NCI-H1436 treated with DMSO at 0.1 percent for 48 hours (cell line): ENCODE measurements at places on chromosomes 12 and 14.

DNA sequence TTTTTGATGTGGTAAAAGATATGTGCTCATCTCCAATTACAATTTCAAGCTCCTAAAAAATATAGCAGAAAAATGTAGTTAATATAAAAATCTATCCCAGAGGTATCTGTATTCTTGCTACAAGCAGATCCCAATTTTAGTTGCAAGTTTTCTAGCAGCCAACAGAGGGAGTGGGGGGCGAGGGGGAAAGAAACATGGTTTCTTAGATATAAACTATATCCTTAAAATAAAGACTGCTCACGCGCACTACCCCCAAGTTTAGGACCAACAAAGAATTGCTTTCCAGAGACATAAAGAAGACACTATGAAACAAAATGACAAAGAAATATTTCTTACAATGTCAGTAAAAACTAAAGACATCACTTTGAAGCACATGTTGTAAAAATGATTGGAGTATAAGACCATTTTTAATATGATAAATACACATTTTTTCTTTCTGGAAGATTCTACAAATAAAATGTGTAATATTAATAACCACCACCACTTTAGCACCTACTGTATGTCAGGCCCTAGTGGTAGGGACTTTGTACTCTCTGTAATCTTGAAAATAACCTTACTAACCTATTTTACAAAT lies 5.4 kb downstream of the MAGOHB start:
- DNase-seq, result no peak

- DNase-seq, result no peak
These were observed 277.6 kb downstream of the DPF3 start for GRCh38 chr14:72616294-72616693.

GRCh38 chr12:107088912-107089311 lies 4.4 kb downstream of the CRY1 start:
- DNase-seq, result no peak

DNA sequence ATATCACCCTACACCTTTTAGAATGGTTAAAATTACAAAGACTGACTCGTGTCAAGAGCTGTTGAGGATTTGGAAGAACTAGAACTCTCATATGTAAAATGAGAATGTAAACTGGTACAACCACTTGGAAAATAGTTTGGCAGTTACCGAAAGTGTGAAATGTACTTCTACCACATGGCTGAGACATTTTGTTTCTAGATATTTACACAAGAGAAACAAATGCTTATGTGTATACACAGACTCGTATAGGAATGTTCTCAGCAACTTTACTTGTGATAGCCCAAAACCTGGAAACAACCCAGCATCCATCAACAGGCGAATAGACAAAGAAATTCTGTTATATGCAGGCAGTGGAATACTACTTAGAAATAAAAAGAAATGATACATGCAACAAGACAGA lies 103.0 kb downstream of the BRMS1L start:
- no peak for DNase-seq

DNA sequence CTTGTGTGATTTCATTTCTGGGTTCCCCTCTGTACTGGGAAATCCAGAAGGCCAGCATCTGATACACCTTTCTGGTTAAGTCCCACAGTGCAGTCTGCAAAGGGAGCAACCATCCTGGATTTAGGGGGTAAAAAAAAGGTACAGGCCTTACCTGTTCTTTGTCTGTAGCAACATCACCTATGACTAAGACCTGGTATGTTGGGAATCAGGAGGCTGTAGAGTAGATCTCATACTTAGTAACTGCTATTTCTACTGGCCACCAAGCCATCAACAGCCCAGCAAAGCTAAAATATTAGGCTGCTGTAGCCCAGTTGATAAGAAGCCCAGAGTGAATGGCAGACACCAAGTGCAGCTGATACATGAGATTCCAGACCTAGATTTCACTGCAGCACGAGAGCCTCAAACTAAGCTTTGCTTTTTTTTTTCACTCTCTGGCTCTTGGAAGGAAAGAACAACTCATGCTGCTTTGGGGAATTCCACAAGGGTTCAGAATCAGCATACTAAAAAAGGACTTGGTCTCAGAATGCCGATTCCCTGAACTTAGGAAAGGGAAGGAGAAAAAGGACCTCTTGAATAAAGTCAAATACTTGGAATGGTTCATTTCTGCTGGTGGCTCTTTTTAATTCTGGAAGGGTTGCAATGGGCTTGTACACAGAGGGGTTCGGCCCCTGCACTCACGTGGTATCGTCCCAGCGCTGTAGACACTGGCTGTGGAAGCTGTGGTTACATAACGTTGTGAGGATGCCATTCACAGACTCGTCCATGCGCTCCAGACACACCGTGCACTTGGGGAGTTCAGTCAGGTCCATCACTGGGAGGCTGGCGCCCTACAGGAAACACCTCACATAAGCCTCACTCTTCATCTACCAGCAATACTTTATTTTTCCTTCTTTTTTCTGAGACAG lies 20.5 kb downstream of the BRAP start:
- no peak for DNase-seq

DNA sequence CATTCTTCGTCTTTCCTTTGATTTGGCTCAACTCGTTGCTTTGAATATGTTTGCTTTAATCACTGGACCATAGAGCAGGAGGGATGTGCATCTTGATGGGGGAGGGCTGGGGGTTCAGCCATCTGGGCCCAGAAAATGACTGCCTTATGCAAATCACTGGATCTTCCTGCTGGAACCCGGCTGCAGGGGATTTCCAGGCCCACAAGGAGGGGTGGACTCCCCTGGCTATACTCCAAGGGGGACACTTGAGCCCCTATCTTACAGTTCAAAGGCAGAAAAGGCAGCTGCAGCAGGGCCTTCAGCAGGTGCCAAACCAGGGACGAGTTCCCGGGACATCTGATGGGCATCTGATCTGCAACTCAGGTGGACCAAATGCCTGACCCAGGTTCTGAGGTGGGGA lies 122.5 kb downstream of the DICER1 start:
- no peak for DNase-seq
